ENCODE measurements at places on chromosomes 3 and 15.

GRCh38 chr3:15591242-15591641 lies 10.1 kb downstream of the HACL1 start:
- DNase-seq, result no peak

GRCh38 chr3:16411441-16411840 lies 102.1 kb downstream of the RFTN1 start:
- no peak for DNase-seq

- no peak for DNase-seq
These were observed 95.7 kb downstream of the CHDH start for GRCh38 chr3:53750253-53751210.

DNA sequence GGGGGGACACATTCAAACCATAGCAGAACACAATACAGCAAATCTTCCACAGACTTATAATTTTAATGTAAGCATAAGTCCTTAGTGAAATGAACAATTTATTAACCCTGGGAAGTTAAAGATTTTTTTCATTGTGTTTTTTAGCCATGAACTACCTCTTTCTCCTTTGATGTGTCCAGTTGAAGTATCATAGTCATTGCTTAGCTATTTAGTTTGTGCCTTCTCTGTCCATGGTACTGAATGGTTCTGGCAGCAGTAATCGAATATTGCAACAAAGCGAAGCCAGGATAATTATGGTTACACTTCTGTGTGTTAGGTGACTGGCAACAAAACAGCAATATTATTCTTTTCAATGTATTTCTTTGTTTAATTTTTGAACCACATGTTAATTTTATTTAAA lies 403.0 kb upstream of the ONECUT1 start:
- DNase-seq, result no peak

DNA sequence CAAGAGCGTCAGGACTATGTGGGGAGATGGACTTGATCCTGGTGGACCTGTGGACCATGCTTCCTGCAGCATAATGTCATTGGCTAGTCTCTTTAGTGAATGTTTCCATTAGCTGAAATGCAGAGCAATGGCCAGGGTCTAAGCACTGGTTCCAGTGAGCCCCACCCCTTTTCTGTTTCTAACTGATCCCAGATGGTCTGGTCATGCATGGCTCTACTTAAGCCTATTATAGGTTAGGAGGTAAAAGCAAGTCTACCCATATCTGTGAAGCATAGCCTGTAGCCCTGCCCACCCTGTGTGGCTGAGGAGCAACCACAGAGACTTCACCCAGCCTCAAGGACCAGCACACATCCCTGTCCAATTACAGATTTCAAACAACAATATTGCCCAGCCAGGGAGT lies 419.2 kb downstream of the ZNF385D start:
- no peak for DNase-seq

- DNase-seq, result no peak
These were observed 66.3 kb upstream of the LRIG1 start for GRCh38 chr3:66567077-66567476.

DNA sequence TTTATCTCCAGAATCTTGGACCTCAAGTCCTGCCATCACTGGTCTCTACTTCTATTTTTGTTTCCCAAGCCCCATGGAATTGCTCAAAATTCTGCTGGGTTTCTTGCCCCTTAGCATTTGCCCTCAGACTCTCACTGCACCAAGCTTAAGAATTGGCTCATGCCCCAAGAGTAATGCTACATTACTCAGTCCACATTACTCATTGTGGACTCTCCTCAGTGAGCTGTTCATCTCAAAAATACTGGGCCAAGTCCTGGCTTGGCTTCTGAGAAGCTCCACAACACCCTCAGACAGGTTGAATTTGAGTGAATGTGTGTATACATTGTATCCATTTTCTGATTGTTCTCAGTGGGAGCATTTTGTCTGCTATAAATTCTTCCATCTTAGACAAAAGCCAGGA lies 364.4 kb upstream of the ARHGEF26 start:
- DNase-seq, result no peak

- no peak for DNase-seq
These were observed 113.4 kb downstream of the ETFA start for GRCh38 chr15:76197703-76198455.

DNA sequence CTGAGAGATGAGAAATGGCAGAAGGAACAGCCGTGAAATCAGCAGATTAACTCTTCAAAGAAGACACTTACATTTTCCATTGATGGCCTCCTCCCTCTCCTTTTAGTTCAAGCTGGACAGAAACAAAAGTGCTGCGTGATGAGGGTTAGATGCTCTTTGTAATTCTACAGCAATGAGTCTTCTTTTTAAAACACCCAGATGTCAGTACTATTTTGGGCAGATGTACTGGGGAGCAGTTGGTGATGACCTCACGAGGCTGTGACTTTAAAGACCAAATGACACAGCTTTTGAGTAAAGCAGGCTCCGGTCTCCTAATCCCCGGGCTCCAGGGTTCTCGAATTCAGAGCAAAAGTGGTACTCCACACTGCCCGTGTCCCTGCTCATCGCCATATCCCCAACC lies 198.2 kb downstream of the SLCO3A1 start:
- no peak for DNase-seq

DNA sequence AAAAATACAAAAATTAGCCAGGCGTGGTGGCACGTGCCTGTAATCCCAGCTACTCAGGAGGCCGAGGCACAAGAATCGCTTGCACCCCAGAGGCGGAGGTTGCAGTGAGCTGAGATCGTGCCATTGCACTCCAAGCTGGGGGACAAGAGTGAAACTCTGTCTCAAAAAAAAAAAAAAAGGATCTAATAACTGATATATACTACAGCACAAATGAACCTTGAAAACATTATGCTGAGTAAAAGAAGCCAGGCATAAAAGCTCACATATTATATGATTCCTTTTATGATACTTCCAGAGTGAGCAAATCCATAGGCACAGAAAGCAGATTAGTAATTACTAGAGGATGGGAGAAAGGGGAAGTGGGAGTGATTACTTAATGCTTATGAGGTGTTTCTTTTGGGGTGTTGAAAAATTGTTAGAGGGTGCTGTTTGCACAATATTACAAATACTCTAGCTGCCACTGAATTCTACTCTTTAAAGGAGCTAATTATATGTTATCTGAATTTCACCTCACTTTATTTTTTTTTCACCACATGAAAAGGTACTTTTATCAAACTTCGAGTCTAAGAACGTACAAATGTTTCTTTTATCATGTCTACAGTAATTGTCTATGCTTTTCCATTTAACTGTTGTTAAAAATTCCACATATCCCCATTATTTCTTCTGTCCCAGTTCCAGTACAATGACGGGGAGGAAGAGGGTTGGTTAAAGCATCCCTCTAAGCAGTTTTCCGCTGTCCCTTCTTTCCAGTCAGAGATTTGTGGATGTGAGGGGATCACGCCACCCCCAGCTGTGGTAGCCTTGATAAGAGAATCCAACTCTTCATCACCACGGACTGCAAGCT lies 77.7 kb upstream of the FAM174B start:
- DNase-seq, result no peak

DNA sequence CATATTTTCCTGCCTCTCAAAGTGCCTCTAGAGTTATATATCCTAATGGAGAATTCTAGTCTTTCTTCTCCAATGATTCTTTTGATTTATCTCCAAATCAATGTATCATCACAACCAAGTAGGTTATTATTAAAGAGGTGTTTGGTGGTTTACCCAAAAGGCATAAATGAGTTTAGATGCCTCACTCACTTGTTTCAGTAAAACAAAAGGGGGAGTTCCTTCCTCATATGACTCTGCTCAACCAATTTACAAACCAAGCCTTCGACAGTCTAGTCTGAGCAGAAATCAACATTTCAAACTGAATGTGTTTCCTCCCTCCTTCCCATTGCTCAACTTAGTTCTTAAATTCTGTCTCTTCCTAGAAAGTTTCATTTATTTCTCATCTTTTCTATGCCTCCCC lies 116.5 kb downstream of the TNIK start:
- no peak for DNase-seq

DNA sequence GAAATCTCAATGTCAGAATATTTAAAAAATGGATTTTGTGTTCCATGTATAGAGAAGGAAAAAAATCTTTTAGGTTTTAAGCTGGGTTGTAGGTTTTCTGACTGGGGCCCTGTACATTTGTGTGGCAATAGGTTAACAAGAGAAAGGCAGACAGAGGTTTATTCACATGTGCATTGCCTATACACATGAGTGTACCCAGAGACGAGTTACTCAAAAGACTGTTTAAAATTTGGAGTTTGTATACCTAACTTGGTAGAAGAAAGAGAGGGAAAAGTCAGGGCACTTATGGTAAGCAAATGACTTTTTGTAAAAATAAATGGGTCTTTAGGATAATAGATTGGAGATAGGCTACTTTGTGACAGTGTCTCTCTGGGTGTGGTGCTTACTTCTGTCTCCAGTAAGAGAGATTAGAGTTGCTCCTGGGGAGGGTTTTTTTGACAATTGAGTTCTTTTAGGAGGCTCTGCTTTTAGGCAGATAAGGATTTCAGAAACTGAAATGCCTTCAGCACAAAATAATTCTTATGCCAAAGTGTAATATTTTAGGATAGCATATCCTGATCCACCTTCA lies 225.2 kb downstream of the TCF12 start:
- DNase-seq, result no peak

GRCh38 chr3:36394176-36394575 lies 13.9 kb downstream of the STAC start:
- DNase-seq, result no peak

GRCh38 chr15:67023517-67024313 lies 41.7 kb upstream of the SMAD3 start:
- no peak for DNase-seq

- no peak for DNase-seq
These were observed 447.2 kb downstream of the EPHB1 start for GRCh38 chr3:135242285-135242684.

GRCh38 chr15:60407415-60407805 lies 9.6 kb upstream of the ANXA2 start:
- DNase-seq, result peak; percentile 74

DNA sequence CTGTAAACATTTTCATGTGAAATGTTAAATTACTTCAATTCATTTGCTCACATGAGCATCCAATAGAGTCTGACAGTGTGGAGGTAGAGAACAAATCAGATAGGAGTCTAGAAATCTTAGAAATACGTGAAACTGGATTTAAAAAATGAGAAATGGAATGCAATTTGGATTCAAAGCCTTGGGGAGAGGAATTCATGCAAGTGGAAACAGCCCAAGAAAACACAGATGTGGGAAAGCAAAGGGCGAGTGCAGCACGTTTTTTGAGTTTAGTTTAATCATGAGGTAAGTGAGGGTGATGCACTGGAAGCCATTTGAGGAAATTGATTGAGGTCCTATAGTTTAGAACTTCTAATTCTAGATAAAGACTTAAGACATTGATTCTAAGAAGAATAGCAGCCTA lies 434.7 kb downstream of the C3orf38 start:
- DNase-seq, result no peak

DNA sequence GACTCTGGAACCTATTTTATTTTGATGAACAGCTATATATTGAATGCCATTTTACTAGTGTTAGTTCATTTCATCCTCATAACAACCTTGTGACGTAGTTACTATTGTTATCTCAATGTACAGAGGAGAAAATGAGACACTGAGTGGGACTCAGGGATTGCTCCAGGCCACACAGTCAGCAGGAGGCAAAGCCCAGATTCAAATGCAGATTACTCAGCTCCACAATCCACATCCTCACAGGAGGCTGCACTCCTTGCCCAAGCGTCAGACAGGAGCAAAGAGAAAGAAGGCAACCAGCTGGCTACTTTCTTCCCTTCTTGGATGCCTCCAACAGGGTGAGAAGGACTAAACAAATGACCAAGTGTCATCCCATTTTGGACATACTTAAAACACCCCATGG lies 92.0 kb upstream of the CCDC54 start:
- DNase-seq, result no peak

DNA sequence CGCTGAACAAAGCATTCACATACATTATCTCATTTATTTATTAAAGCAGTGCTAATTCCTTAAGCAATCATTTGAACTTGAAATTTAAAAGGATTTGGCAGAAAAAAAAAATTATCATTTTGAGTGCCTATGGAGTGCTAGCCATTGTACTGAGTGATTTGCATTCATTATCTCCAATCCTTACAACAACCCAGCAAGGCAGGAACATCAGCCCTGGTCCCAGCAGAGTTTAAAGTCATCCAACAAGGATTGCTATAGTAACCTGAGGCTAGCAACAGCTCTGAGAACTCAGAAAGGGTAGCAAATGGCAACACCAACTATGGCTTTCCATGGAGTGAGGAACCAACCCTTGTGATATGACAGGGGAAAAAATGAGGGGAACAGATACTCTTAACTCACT lies 237.6 kb upstream of the SETMAR start:
- DNase-seq, result no peak

- DNase-seq, result no peak
These were observed 46.2 kb downstream of the OSBPL10 start for GRCh38 chr3:31934866-31935265.

All from keratinocyte (primary cell).